ENCODE measurements at places on chromosomes 12 and 14. TPM values are rescaled to one million over a fixed set of nuclear protein-coding genes. Genes with fewer than 3 reads are reported as not detected.

Gene ANKS1B
- 0.54 TPM for total RNA-seq

DNA sequence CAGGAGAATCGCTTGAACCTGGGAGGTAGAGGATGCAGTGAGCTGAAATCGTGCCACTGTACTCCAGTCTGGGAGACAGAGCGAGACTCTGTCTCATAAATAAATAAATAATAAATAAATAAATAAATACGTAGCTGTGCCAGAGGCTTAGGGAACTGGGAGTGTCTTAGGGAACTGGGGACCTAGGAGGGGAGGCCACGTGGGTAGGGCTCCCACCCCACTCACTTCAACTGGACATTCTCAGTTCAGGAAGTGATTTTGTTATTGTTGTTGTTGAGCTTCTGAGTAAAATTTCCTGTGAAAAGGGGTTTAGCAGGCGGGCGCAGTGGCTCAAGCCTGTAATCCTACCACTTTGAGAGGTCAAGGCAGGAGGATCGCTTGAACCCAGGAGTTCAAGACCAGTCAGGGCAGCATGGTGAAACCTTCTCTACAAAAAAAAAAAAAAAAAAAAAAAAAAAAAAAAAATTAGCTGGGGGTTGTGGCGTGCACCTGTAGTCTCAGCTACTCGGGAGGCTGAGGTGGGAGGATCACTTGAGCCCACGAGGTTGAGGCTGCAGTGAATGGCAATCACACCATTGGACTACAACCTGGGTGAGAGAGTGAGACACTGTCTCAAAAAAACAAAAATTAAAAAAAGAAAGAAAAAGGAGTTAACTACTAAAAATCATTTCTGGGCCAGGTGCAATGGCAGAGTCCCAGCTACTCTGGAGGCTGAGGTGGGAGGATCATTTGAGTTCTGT lies 19.0 kb upstream of the ANKRD9 start:
- DNase-seq: no peak
- peak overlapping the region; percentile 86 for H3K27ac ChIP-seq
- no peaks in the 10 kb centered on the region for H3K36me3 ChIP-seq
- no peak overlapping the region for H3K4me3 ChIP-seq
- H3K4me1 ChIP-seq: peaks cover 68% of the 10 kb centered on the region
- no peaks in the 10 kb centered on the region for H3K27me3 ChIP-seq

Gene TRIM9
- total RNA-seq: 4.6 TPM

DNA sequence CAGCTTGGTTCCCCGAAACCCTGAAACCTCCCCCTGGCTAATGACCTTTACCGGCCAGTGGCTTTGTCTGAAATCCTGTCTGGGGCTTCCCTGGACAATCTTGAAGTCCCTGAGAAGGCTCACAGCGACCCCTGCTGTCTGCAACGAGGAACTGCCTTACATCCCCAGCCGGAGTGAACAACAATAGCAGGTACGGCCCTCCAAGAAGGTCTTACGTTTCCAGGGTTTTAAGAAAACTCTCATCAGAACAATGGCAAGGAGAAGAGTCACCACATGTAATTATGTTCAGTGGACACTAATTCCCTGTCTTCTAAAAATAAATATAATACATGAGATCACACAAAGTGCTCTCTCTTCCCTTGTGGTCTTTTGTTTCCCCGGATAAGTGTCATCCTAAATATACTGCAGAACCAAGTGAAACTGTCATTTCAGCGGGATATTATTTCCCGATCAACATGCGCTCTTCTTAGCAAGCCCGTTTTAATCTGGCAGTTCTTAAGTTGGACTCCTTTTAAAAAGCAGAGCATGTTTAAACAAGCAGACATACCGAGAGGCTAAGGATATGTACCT lies 53.3 kb downstream of the RBM19 start:
- H3K27ac ChIP-seq: no peak overlapping the region
- peaks cover 2% of the 10 kb centered on the region for H3K36me3 ChIP-seq
- peak; percentile 52 for DNase-seq
- no peaks in the 10 kb centered on the region for H3K27me3 ChIP-seq
- H3K4me1 ChIP-seq: no peaks in the 10 kb centered on the region
- no peak overlapping the region for H3K4me3 ChIP-seq

DNA sequence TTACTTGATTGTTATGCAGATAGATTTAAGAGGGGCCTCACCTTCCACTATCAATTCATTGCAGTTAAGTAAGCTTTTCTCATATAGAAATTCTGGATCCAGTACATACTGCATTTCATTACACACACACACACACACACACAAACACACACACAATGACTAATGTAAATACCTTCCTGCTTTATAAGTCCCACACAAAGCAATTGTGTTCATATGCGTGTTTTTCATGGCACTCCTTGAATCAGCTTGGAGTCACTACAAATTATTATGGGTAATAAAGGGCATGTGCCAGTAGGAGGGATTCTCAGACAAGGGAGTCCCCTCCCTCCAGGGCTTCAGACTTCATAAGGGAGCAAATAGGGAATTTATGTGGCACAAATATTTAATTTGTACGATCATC lies 4.5 kb downstream of the MIPOL1 start:
- H3K36me3 ChIP-seq: no peaks in the 10 kb centered on the region
- peaks cover 26% of the 10 kb centered on the region for H3K4me1 ChIP-seq
- no peak overlapping the region for H3K27ac ChIP-seq
- H3K27me3 ChIP-seq: no peaks in the 10 kb centered on the region

GRCh38 chr12:68806488-68807237 lies 1.3 kb upstream of the MDM2 start:
- no peak for DNase-seq
- no peaks in the 10 kb centered on the region for H3K36me3 ChIP-seq
- peak overlapping the region; percentile 99 for H3K27ac ChIP-seq

GRCh38 chr12:26721800-26722199 lies 111.2 kb downstream of the ITPR2 start:
- H3K36me3 ChIP-seq: no peaks in the 10 kb centered on the region
- DNase-seq: no peak
- H3K4me1 ChIP-seq: peaks cover 4% of the 10 kb centered on the region

DNA sequence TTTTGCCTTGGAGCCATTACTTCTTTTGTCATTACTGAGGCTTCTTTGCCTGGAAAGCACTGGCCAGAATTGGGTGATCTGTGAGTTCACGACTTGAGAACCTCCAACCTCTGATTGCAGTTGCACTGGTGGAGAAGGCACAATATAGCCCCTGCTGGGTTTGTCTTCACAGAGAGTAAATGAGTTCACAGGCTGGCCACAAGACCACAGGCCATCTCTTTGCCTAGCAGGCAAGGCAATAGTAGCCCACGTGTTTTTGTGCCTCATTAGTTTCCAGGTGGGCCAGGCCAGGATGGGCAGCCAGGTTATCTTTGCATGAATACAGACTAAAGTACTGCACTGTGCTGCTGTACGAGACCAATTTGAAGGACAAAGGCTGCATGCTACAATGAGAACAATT lies 468.8 kb downstream of the NRXN3 start:
- no peaks in the 10 kb centered on the region for H3K36me3 ChIP-seq
- H3K27ac ChIP-seq: no peak overlapping the region
- H3K27me3 ChIP-seq: no peaks in the 10 kb centered on the region
- H3K4me1 ChIP-seq: no peaks in the 10 kb centered on the region

DNA sequence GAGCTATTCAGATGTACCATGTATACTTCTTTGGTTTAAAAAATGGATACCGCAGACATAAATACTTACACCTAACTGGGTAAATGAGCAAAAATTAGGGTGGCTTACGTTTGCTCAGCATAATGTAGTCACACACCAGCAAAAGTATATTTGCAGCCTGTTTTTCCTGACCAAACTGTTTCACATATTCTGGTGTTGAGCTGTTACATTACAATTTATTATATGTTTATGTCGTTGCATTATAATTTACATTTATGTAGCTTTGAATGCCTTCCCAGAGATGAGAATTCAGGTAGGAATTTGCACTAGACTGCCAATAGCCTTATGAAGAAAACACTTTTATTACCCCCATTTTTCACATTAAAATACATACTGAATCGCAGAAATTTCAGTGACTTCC lies 183.3 kb downstream of the PTPRO start:
- H3K36me3 ChIP-seq: no peaks in the 10 kb centered on the region
- DNase-seq: no peak

GRCh38 chr12:90250042-90250441 lies 541.4 kb upstream of the ATP2B1 start:
- no peak overlapping the region for H3K4me3 ChIP-seq
- no peak overlapping the region for H3K27ac ChIP-seq
- DNase-seq: no peak
- H3K27me3 ChIP-seq: no peaks in the 10 kb centered on the region
- H3K36me3 ChIP-seq: no peaks in the 10 kb centered on the region
- peaks cover 9% of the 10 kb centered on the region for H3K4me1 ChIP-seq

Gene RILPL2
- 2.3 TPM for total RNA-seq

GRCh38 chr12:81339071-81339470 lies 261.2 kb downstream of the ACSS3 start:
- no peak overlapping the region for H3K4me3 ChIP-seq
- H3K36me3 ChIP-seq: no peaks in the 10 kb centered on the region
- 0 out of 2 replicates have a peak, but pooled peaks cover 4% of the 10 kb centered on the region for H3K27me3 ChIP-seq

- H3K27ac ChIP-seq: no peak overlapping the region
- no peaks in the 10 kb centered on the region for H3K27me3 ChIP-seq
- no peak overlapping the region for H3K4me3 ChIP-seq
- H3K4me1 ChIP-seq: peaks cover 25% of the 10 kb centered on the region
Measured at GRCh38 chr14:73710737-73711136, 3.4 kb downstream of the PNMA1 start.

Gene NPAS3
- total RNA-seq: not detected

GRCh38 chr12:113456761-113457160 lies 14.9 kb downstream of the LHX5 start:
- H3K4me3 ChIP-seq: no peak overlapping the region
- H3K36me3 ChIP-seq: no peaks in the 10 kb centered on the region
- no peak overlapping the region for H3K27ac ChIP-seq
- DNase-seq: no peak
- peaks cover 21% of the 10 kb centered on the region for H3K27me3 ChIP-seq
- H3K4me1 ChIP-seq: no peaks in the 10 kb centered on the region

Gene NABP2
- total RNA-seq: 52.9 TPM

Gene CEP290
- 13.6 TPM for total RNA-seq

DNA sequence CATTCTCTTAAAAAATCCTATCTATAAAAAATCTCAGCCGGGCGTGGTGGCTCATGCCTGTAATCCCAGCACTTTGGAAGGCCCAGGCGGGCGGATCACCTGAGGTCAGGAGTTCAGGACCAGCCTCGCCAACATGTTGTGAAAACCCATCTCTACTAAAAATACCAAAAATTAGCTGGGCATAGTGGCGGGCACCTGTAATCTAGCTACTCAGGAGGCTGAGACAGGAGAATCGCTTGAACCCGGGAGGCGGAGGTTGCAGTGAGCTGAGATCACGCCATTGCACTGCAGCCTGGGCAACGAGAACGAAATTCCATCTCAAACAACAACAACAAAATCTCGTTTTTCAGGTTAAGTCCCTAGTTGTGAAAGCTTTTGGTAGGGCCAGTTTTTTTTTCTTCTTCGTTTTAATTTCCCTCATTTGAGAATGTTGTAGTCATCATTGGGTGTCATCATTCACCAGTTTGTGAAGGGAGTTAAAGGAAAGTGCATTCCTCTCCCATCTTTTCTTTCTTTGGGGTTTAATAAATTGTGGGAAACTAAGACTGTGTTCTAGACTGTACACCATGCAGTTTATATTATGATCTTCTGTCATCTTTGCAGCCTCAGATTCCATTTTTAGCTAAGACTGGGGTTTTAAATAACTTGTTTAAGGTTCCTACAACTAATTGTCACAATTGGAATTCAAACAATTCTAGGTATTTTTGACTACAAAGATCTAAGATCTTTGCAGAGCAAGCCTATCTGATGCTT lies 23.9 kb downstream of the MDM2 start:
- no peaks in the 10 kb centered on the region for H3K27me3 ChIP-seq
- H3K36me3 ChIP-seq: peaks cover 43% of the 10 kb centered on the region
- H3K4me3 ChIP-seq: no peak overlapping the region
- no peak for DNase-seq
- H3K27ac ChIP-seq: no peak overlapping the region

Gene DTD2
- total RNA-seq: 24.6 TPM

- no peak overlapping the region for H3K4me3 ChIP-seq
- DNase-seq: no peak
- H3K4me1 ChIP-seq: no peaks in the 10 kb centered on the region
- H3K27ac ChIP-seq: no peak overlapping the region
- no peaks in the 10 kb centered on the region for H3K27me3 ChIP-seq
Measured at GRCh38 chr12:32366714-32367113, 32.6 kb upstream of the FGD4 start.

DNA sequence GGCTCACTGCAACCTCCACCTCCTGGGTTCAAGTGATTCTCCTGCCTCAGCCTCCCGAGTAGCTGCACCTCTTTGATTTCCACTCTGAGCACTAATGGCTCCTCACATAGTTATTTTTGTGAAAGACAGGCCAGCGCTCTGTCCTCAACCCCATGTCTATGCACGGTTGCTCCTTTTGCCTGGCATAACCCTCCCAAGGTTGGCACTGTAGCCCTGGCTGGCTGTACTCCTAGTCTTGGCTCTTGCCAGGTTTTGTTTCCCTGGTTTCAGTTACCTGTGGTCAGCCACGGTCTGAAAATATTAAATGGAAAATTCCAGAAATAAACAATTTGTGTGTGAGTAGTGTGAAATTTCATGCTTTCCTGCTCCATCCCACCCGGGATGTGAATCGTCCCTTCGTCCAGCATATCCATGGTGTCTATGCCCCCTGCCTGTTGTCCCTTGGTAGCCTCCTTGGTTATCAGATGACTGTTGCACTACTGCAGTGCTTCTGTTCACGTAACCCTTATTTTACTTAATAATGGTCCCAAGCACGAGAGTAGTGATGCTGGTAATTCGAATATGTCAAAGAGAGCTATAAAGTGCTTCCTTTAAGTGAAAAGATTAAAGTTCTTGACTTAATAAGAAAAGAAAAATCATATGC lies 12.3 kb upstream of the DCD start:
- peaks cover 4% of the 10 kb centered on the region for H3K4me1 ChIP-seq
- H3K36me3 ChIP-seq: no peaks in the 10 kb centered on the region
- no peak overlapping the region for H3K27ac ChIP-seq

- no peak overlapping the region for H3K4me3 ChIP-seq
- DNase-seq: no peak
- no peaks in the 10 kb centered on the region for H3K27me3 ChIP-seq
- H3K36me3 ChIP-seq: no peaks in the 10 kb centered on the region
Measured at GRCh38 chr12:65703176-65703575, 121.1 kb upstream of the HMGA2 start.

GRCh38 chr12:56897844-56898361 lies 36.3 kb downstream of the SDR9C7 start:
- H3K27me3 ChIP-seq: no peaks in the 10 kb centered on the region
- H3K4me3 ChIP-seq: no peak overlapping the region
- peaks cover 4% of the 10 kb centered on the region for H3K4me1 ChIP-seq
- H3K36me3 ChIP-seq: no peaks in the 10 kb centered on the region
- no peak for DNase-seq
- H3K27ac ChIP-seq: no peak overlapping the region

- H3K27me3 ChIP-seq: no peaks in the 10 kb centered on the region
- H3K36me3 ChIP-seq: no peaks in the 10 kb centered on the region
- no peaks in the 10 kb centered on the region for H3K4me1 ChIP-seq
- no peak overlapping the region for H3K4me3 ChIP-seq
- no peak for DNase-seq
Measured at GRCh38 chr12:115267464-115267863, 583.5 kb upstream of the TBX3 start.

Measured in HCT116 (cell line).